Hematopoietic multipotent progenitor cell treated with erythropoietin and hydrocortisone succinate and interleukin-3 and kit ligand, for 8 days (in vitro differentiated cells): ENCODE measurements at places on chromosomes 6 and 20.

GRCh38 chr20:56788041-56788670 lies 159.1 kb downstream of the TFAP2C start:
- DNase-seq: no peak

GRCh38 chr6:168053086-168053956 lies 25.7 kb downstream of the FRMD1 start:
- DNase-seq: no peak

DNA sequence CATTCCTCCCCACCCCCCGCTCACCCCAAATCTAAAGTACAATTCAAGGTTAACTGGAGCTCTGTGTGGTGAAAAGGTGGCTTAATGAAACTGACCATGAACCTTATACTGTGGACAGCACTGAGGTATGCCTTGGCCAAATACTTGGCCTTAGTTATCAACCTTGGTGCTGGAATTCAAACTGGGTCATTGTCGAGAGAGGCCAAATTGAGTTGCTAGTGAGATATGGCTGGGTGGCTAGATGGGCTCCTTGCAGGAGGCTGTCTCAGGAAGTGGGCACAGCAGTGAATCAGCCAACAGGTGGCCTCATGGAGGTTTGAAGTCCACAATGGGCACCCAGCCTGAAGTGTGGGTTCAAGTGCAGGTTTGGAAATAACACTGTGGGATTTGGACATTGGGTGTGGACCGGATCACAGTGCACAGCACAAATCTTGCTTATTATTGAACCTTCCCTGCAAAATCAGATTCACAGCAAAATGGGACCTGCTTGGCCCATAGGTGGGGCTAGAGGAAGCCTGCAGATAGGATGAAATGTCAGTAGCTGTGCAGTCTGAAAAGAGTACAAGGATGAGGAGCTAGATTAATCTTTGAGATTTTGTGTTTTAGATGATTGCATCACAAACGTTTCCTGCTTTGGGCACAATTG lies 5.6 kb upstream of the BTBD3 start:
- DNase-seq: peak; percentile 35

- DNase-seq: no peak
Observed at GRCh38 chr20:57288651-57289277, 22.3 kb upstream of the BMP7 start.

- DNase-seq: no peak
Observed at GRCh38 chr20:11229772-11230171, 556.0 kb upstream of the JAG1 start.

GRCh38 chr6:21565431-21565830 lies 28.1 kb upstream of the SOX4 start:
- no peak for DNase-seq

DNA sequence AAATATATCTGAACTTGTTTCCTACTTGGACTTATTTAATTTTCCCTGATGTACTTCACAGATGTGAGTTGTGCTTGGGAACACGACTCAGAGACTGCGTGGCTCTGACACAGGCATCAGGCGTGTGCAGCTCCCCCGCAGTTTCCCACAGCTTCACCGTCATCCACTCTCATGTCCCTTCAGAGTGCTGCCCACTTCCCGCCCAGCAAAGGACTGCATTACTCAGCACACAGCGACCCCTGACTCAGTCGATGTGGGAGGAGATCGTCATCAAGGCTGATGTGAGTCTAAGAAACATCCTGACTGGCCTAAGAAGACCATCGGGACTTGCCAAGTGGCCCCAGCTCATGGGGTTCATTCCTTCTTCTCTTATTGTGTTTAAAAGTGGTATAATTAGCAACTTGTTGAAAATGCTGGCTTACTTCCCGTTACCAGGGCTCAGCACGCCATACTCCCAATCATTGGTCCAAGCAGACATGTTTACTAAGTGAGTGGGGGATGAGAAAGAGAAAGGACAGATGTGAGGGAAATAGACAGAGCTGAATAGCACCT lies 539.4 kb upstream of the JARID2 start:
- DNase-seq: no peak

- peak; percentile 39 for DNase-seq
Observed at GRCh38 chr6:107704347-107705013, 119.6 kb downstream of the SCML4 start.

DNA sequence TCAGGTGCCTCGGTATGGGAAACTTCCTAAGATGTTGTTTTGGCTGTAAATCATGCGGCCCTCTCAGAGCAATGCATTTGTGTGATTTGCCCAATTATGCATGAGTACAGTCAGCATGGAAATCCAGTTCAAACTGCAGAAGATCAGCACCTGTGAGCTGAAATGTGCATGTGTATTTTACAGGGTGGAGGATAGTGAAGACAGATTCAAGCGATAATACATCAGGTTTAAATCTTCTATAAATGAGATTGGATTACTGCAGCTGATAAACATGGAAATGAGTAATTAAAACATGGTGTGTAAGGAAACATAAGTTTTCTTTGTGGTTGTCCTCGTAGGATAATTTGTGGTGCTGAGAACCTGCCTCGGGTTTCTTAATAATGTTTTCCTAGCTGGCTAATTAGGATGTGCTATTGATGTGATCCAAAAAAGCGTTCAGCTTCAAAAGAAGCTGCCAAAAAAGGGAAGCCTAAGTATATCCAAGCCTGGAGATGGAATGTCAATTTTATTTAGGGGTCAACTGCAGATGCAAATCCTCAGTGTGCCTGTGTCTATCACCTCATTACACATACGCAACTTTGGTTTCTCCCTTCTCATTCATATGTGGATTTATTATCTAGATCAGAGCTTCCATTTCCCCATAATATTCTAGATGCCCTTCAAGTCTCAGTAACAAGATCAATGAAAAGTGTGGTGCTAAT lies 117.1 kb upstream of the CCDC28A start:
- DNase-seq: no peak

DNA sequence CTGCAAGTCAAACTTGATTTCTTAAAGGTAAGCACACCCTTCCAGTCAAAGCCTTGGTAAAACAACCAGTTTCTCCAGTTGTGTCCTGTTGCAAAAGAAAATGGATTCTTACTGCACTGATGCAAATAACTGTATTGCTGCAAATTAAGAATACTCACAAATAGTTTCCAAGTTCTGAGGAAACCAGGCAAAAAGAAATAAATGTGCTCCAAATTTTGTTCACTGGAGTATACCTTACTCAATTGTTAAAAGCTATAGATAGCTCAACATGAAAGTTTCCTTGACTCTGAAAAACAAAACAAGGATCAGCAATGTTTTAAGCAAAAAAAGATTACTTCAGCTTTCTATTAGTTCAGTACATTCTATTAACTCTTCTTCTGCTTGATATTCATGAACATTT lies 75.2 kb downstream of the SLC16A10 start:
- DNase-seq: no peak

DNA sequence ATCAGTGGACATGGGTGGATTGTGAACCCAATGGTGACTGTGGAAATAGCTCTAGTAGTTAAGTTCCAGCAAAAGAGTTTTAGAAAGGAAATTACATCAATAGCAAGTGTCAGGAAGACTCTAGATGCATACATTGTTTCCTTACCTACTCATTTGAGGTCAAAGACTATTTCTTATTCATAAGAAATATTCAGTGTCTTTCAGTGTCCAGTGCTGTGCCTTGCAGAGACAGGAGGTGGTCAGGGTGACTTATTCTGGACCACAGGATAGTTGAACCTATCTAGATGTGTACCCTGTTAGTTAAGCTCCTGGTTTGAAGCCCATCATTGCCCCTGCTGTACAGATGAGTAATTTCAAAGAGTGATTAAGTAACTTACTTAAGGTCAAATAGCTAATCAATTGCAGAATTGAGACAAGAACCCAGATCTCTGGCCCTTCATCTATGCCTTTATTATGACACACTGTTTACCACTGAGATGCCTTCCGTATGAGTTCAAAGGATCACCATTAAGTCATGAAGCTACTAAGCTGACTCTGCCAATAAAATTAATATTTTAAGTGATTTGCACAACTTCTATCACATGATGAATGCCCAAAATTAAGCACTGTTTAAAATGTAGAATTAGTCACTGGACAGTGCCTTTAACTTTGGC lies 136.1 kb downstream of the PDSS2 start:
- DNase-seq: no peak

GRCh38 chr6:170435766-170436165 lies 117.3 kb downstream of the PSMB1 start:
- no peak for DNase-seq

DNA sequence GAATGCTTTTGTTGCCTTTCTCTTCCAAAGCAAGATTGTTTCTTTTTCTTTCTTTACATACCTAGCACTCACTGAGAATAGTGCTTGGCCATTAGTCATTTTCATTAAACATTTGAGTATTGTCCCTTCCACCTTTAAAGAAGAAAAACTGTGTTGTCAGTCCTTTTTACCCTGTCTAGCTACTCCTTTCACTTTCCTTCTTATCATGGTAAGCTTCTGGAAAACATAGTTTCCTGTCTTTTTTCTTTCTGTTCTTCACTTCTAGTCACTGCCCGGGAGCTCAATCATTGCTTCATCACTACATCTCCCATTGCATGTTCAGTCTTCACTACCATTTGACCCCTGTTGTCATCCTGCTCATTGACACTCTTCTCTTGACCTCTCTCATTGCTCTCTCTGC lies 12.1 kb downstream of the VAPB start:
- DNase-seq: no peak

DNA sequence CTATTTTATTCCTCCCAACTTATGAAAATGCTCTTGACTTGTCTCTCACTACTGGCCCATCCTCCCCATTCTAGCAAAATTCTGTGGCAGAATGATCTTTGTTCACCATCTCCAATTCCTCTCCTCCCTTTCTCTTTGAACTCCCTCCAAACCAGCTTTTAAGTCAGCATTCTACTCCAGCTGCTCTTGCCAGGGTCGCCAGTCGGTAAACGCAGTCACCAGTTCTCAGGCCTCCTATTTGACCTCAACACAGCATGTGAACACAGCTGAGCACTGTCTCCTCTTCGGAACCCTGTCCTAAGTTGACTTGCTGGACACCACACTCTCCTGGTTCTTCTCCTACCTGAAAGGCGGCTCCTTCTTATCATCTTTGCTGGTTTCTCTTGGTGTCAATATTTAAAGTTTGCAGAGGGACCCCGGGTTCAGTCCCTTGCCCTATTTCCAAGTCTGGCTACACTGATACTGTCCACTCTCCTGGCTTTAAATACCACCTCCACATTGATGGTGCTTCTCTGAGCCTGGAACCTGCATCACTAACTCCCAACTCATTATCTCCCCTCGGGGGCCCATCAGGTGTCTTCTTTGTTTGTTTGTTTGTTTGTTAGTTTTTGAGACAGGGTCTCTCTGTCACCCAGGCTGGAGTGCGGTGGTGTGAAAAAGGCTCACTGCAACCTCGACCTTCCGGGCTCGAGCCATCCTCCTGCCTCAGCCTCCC lies 27.4 kb downstream of the GDAP1L1 start:
- no peak for DNase-seq

DNA sequence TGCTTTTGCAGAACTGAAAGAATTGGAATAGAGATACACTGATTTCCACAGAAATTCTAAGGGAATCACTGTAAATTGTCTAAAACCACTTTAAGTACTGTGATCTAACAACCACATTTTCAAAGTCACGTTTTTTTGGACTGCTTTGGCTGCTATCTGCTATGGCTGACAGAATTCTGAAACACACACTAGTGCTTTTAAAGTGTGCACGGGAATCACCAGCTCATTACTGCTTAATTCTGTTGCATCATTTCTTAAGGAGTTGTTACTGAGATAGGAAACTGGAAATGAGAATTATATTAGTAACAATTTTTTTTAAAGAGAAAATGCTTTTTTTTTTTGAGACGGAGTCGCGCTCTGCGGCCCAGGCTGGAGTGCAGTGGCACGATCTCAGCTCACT lies 716.5 kb upstream of the NRSN1 start:
- no peak for DNase-seq

DNA sequence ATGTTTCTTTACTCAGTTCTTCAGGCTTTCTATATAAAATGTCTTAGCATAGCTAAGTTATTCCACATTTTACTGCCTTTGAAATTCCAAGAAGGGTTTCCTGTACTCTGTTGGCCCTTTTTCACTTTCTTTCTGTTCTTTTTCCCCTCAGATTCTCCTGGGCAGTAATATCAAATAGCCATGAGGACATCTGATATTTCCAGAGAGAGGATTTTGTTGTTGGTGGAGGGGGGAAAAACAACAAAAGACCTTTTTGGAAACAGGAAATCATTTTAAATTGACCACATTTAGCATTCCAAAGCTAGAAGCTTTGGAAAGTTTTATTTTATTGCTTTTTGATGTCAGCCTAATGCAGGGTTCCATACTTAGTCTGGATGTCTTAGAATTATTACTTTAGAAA lies 445.4 kb downstream of the GJA1 start:
- no peak for DNase-seq

- no peak for DNase-seq
Observed at GRCh38 chr6:163706500-163707087, 292.1 kb downstream of the QKI start.

DNA sequence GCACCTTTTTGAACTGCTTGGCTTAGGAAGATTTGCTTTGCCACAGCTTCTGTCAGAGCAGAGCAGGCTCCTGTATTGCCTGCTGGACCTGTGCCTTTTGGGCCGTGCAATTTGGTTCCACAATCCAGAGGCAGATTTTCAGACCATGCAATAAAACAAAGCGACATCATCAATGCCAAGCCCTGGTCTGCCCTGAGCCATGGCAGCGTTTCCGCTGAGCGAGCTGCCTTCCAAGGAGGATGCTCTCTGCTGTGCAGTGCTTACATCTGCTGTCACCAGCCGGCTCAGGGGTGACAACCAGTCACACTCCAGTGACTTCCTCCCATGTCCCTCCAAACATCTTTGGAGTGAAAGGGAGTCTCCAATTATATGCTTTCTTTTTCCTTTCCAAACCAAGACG lies 282.2 kb downstream of the CDH26 start:
- DNase-seq: no peak

DNA sequence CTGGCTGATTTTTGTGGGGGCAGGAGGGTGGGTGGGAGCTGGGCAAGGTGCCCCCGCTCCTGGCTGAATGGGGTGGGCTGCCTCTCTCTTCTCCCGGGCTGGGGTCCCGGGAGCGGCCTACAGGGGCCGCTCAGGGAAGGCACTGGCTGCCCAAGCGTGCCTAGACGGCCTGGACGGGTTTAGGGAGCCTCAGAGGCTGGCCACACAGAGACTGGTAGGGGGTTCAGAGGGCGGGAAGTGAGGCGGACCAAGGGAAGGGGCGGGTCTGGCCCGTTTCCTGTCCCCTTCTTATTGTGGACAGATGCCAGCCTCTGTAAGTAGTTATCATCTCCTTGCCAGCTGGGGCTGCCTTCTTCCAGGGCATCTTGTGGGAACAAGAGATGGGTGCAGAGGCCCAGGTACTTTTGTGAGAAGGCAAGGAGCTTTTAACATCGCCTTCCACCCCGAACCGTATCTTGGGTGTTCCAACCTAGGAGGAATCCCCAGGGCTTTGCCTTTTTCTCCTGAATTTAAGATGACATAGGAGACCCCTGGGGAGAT lies 437 bp downstream of the CD40 start:
- DNase-seq: peak; percentile 85

- no peak for DNase-seq
Observed at GRCh38 chr6:12656906-12657305, 59.7 kb upstream of the PHACTR1 start.

DNA sequence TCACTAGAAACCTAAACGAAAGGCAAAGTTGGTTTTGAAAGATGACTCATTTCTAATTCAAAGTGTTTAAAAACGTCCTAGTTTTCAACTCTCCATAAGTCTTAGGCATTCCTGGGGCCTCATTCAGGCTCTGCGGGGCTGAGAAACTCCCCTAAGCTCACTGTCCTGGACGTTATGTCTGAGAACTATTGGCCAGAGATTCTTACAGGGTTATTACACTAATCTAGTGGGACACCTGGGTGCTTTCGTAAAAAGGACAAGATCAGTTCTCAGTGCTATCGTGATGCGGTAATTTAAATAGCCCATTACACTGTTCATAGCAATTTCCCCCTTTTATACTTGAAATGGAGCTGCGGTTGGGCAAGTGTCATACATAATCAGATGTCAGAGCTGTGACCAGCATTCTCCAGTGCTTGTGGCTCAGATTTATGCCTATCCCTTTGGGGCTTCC lies 280.9 kb downstream of the QKI start:
- DNase-seq: no peak
